Liver (tissue), 10 donors: ENCODE measurements at places on chromosomes 3 and 15. TPM values are rescaled to one million over a fixed set of nuclear protein-coding genes. Genes with fewer than 3 reads are reported as not detected.

Gene KLF15
- 21.4 TPM for total RNA-seq

Gene GOLGA8O
- total RNA-seq: 0.28 TPM

Gene GPR160
- 7.2 TPM for total RNA-seq

Gene LTK
- total RNA-seq: 2.6 TPM

Gene LRRC31
- total RNA-seq: 5.3 TPM

Gene DCLK3
- total RNA-seq: 0.08 TPM

- no peaks in the 10 kb centered on the region for H3K4me1 ChIP-seq
- H3K27me3 ChIP-seq: no peaks in the 10 kb centered on the region
- DNase-seq: no peak
- no peak overlapping the region for H3K27ac ChIP-seq
- no peaks in the 10 kb centered on the region for H3K36me3 ChIP-seq
Observed at GRCh38 chr3:159974-160373, 36.6 kb upstream of the CHL1 start.

DNA sequence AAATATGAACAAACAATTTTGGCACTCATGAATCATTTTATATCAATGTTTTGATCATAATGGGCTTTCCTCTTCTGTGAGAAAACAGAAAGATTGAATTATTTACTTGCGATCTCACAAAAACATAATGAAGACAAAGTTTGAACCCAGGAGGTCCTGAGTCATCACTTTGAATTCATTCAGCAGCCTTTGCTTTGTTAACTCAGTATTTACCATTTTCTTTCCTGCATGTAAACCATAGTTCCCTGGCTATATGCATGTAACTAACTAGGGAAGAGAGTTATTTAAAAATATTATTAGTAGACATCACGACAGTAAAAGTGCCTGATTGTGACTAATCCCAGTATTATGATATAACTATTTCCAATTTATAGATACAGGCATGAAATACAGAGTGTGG, 1026.2 kb downstream of the PLOD2 start:
- H3K27ac ChIP-seq: no peak overlapping the region
- H3K4me3 ChIP-seq: no peak overlapping the region
- no peaks in the 10 kb centered on the region for H3K4me1 ChIP-seq
- DNase-seq: no peak

- DNase-seq: no peak
- peaks cover 84% of the 10 kb centered on the region for H3K36me3 ChIP-seq
- H3K27ac ChIP-seq: no peak overlapping the region
- H3K4me1 ChIP-seq: no peaks in the 10 kb centered on the region
- H3K27me3 ChIP-seq: no peaks in the 10 kb centered on the region
- H3K4me3 ChIP-seq: no peak overlapping the region
Observed at GRCh38 chr3:133769536-133769935, 23.3 kb downstream of the TF start.

DNA sequence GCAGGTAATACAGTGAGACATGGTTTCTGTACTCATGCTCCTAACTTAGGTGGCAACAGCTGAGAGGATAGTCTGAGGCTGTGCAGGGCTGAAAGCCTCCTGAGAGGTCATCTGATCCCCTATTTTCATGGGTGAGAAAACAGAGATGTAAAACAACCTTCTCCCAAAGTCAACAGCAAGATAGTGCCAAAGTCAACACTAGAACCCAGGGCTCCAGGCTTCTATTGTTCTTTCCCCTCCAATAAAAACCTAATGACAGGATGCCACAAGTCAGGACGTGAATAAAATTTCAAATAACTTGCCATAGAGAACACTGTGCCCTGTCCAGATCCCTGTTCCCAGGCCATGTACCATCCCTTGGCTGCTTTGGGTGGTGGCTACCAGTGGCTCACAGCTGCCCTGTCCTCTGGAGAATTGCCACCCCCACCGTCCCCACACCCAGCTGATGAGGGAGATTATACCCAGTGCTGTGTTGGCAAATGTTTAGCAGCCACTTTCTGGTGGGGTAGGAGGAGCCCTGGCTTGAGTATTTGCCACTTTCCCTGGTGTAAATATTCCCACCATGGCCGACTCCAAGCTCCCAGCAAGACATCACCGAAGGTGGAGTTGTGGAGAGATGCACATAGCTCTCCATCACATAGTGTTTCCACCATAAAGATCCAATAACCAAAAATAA, 54.8 kb downstream of the SRGAP3 start:
- no peak overlapping the region for H3K27ac ChIP-seq
- H3K27me3 ChIP-seq: no peaks in the 10 kb centered on the region
- H3K4me1 ChIP-seq: no peaks in the 10 kb centered on the region
- DNase-seq: no peak
- H3K4me3 ChIP-seq: no peak overlapping the region
- H3K36me3 ChIP-seq: no peaks in the 10 kb centered on the region

DNA sequence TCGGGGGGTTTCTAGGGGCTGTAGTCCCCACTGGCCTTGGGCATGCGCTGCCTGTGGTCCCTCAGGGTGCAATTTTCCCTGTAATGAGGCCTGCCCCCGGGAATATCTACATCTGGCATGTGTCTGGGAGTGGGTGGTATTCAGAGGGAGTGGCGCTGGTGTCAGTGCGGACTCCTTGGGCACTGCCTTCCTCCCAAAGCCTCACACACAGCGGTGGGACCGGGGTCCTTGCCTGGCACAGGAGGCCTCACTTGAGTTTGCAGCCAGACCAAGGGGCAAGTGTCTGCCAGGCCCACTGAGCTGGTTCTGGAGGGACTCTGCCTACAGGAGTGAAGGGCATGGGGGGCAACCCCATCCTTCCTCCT, 53.5 kb upstream of the PCSK6 start:
- no peak overlapping the region for H3K4me3 ChIP-seq
- H3K27ac ChIP-seq: no peak overlapping the region
- DNase-seq: no peak

DNA sequence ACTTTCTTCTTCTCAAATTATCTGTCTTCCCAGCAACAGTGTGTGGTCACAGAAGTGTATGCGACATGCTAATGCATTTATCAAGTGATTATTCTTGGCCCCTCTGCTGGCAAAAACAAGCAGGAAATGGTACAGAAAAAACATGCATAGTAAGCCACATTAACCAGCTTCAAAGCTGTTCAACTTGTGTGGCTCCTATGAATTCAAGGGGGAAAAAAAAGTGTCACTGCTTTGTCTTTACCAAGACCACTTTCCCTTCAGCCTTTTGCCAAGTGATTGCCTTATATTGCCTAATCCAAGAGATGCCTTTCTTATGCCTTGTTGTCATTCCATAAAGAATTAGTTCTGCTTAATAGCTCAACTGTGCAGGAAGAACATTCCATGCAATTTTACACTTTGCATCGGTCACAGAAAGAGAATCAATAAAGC, 39.1 kb downstream of the PRTG start:
- H3K4me3 ChIP-seq: no peak overlapping the region
- no peak for DNase-seq
- no peaks in the 10 kb centered on the region for H3K36me3 ChIP-seq
- no peaks in the 10 kb centered on the region for H3K27me3 ChIP-seq
- no peaks in the 10 kb centered on the region for H3K4me1 ChIP-seq
- H3K27ac ChIP-seq: no peak overlapping the region

DNA sequence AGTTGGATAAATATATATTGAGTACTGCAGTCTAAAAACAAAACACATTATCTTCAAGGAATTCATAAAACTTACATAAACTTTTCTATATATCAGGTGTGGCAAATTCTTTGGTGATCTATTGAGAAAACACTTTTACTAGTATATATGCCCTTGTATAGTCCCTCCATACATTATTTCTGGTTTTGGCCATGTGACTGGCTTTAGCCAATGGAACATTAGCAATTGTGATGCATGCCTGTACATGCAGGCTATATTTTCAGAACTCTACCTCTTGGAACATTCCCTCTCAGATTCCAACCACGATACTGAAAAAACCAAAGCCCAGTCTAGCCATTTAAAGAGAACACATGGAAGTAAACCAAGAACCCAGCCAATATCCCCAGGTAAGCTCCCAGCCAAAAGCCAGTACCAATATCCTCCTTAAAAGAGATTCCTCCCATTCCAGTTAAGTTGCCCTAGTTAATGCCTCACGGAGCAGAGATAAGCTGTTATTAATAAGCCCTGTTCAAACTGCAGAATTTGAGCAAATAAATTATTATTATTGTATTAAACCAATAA, 152.8 kb downstream of the NEK10 start:
- DNase-seq: no peak
- no peaks in the 10 kb centered on the region for H3K36me3 ChIP-seq
- H3K27ac ChIP-seq: no peak overlapping the region
- no peak overlapping the region for H3K4me3 ChIP-seq
- H3K27me3 ChIP-seq: no peaks in the 10 kb centered on the region
- no peaks in the 10 kb centered on the region for H3K4me1 ChIP-seq

- H3K27me3 ChIP-seq: no peaks in the 10 kb centered on the region
- H3K4me1 ChIP-seq: no peaks in the 10 kb centered on the region
- no peak overlapping the region for H3K27ac ChIP-seq
- H3K36me3 ChIP-seq: no peaks in the 10 kb centered on the region
- DNase-seq: no peak
Observed at GRCh38 chr3:176974279-176974678, 223.0 kb downstream of the TBL1XR1 start.

GRCh38 chr3:128144512-128145187, 8.6 kb upstream of the EEFSEC start:
- DNase-seq: peak; percentile 27
- no peak overlapping the region for H3K27ac ChIP-seq
- no peaks in the 10 kb centered on the region for H3K4me1 ChIP-seq
- H3K4me3 ChIP-seq: no peak overlapping the region
- H3K36me3 ChIP-seq: peaks cover 2% of the 10 kb centered on the region
- H3K27me3 ChIP-seq: no peaks in the 10 kb centered on the region

GRCh38 chr15:64865998-64866520, 24.3 kb downstream of the PLEKHO2 start:
- H3K36me3 ChIP-seq: no peaks in the 10 kb centered on the region
- no peak for DNase-seq
- no peaks in the 10 kb centered on the region for H3K27me3 ChIP-seq

DNA sequence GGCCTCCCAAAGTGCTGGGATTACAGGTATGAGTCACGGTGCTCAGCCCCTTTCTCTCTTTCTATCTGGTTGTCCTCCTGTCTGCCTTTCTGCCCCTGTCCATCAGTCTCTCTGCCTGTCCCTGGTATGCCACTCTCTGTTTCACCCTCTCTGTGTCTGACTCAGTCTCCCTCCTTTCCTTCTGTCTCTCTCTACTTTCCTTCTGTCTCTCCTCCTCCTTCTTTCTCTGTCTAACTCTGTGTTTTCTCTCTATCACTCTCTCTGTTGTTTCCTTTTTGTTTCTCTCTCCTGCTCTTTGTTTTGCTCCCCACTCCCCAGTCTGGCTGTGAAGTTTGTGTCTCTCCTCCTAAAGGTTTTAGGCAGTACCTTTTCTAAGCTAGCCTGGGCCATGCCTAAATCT, 9.1 kb upstream of the STRA6 start:
- H3K27me3 ChIP-seq: no peaks in the 10 kb centered on the region

DNA sequence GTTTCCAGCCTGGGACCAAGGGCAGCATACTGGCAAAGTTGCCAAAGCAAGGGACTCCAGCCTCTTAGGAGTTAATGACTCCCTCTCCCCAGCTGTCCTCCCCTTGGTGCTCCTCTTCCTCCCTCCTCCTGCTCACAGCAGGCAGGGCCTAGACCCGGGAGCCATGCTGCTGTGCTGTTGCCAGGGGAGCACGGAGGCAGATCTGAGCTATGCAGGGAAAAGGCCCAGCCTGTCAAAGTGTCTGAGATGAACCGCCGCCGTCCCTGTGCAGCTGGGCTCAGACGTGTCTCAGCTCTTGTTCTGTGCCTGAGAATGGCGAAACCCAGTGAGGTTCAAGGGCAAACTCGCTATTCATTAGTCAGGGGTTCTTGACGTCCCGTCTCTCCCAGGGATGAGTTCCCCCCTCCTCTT, 60.8 kb upstream of the POLG start:
- H3K27ac ChIP-seq: no peak overlapping the region
- DNase-seq: no peak
- H3K4me3 ChIP-seq: no peak overlapping the region
- no peaks in the 10 kb centered on the region for H3K4me1 ChIP-seq
- peaks cover 3% of the 10 kb centered on the region for H3K27me3 ChIP-seq

DNA sequence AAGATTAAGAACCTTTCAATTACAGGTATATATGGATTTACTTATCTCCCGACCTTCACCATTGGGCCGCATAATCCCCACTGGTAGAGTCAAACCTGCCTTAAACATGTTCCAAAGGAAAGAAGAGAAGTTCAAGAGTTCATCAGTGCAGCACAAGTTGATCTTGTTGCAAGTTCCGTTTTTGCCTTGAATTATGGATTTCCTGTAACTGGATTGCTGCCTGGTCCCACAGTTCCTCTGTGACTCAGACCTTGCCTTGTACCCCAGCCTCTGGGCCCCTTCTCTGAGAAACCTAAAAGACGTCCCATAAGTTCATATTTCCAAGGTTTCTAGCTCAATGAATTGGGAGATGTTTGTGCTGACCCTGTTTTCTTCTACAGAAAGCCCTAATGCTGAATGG, 112.5 kb upstream of the THBS1 start:
- DNase-seq: no peak
- no peak overlapping the region for H3K27ac ChIP-seq
- H3K36me3 ChIP-seq: no peaks in the 10 kb centered on the region
- no peaks in the 10 kb centered on the region for H3K4me1 ChIP-seq
- H3K27me3 ChIP-seq: no peaks in the 10 kb centered on the region
- no peak overlapping the region for H3K4me3 ChIP-seq

GRCh38 chr3:21752749-21753347, 1.8 kb upstream of the ZNF385D start:
- H3K4me1 ChIP-seq: no peaks in the 10 kb centered on the region
- H3K27ac ChIP-seq: no peak overlapping the region
- DNase-seq: no peak

- H3K27me3 ChIP-seq: no peaks in the 10 kb centered on the region
- H3K27ac ChIP-seq: no peak overlapping the region
- H3K36me3 ChIP-seq: no peaks in the 10 kb centered on the region
Observed at GRCh38 chr3:109257269-109257668, 59.0 kb downstream of the DPPA2 start.

GRCh38 chr15:75114327-75114726, 87.4 kb upstream of the C15orf39 start:
- H3K27me3 ChIP-seq: no peaks in the 10 kb centered on the region
- no peak overlapping the region for H3K4me3 ChIP-seq
- no peak overlapping the region for H3K27ac ChIP-seq
- no peaks in the 10 kb centered on the region for H3K36me3 ChIP-seq
- no peaks in the 10 kb centered on the region for H3K4me1 ChIP-seq

DNA sequence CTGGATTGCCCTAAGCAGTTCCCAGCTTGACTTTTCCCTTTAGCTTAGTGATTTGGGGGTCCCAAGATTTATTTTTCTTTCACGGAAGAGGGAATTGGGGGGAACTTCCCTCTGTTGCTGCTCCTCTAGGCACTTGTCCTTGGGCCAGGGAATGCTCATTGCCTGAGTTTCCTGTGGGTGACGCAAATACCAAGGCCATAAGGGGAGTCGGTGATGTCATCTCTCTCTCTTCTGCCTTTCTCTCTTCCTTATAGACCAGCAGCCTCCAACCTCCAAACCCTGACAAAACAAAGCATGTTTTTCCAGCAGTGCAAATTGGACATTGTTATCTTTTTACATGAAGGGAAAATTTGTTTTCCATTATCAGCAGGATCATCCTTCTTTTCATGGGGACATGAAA, 120.2 kb downstream of the ITPR1 start:
- H3K4me1 ChIP-seq: peaks cover 2% of the 10 kb centered on the region
- no peak for DNase-seq
- H3K27me3 ChIP-seq: no peaks in the 10 kb centered on the region
- no peak overlapping the region for H3K4me3 ChIP-seq
- no peak overlapping the region for H3K27ac ChIP-seq
